ENCODE measurements at places on chromosomes 4 and X.
A peak's percentile ranks its signal among the peaks of the same experiment; 100 is the strongest.

- no peak for DNase-seq
Measured at GRCh38 chr4:102642631-102643298, 118.0 kb downstream of the MANBA start.

DNA sequence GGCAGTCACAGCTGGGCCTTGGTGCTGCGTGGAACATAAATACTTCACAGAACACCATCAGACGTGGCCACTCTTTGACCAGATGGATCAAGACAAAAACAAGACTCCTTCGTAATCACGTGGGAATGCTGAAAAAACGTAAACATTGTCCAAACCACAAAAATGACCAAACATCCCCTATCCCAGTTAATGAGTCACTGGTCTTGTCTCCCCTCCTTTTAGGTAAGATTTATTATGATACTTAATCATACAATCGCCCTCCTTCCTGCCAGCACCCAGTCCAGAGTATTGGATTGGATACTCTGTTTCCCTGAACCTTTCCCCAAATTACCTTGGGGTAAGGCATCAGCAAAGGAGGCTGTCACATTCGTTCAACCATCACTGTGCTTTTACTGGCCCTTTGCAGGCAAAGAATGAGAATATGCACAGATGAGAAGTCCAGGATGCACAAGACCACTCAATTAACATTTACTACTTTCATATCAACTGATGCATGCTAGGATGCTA is 601 bp upstream of the TCEANC start:
- DNase-seq, result no peak

GRCh38 chr4:27964095-27964494 is 1103.5 kb downstream of the STIM2 start:
- no peak for DNase-seq

- no peak for DNase-seq
Measured at GRCh38 chrX:118560489-118560888, 64.9 kb downstream of the DOCK11 start.

DNA sequence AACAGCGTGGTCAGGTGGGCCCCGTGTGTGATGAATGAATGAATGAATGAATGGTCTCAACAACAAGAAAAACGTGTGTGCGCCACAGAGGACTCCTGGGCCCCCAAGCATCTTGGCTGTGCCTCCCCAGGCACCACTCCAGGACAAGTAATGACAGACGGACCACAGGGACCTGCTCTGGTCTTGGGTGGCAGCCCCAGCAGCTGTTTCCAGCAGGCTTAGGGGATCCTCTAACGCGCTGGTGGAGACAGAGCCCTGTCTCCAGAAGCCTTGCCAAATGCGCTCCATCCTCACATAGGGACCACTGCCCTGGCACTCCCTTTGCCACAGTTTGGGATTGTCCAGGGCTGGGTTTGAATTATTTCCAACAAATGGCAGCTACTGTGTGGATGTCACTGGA is 39.1 kb downstream of the PSAPL1 start:
- no peak for DNase-seq

GRCh38 chr4:119526786-119527550 is 101.6 kb downstream of the PDE5A start:
- DNase-seq, result no peak

DNA sequence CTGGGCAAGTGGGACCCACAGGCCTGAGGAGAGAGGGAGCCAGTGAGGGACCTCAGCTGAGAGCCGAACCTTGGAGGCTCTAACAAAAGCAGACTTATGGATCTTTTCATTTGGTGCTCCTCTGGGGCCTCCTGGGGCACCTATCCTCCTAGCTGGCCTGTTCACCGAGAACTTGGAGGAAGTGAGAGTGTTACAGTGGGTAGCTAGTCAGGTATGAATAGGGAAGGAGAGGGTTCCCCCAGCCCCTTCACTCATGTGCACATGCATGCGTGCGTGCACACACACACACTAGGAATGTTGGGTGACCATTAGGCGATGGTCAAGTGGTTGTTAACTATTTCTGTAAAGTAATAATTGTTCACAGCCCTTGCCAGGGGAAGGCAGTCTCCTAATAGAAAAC is 18.6 kb upstream of the TMEM185A start:
- DNase-seq, result no peak

- no peak for DNase-seq
Measured at GRCh38 chr4:3740256-3740655, 25.9 kb upstream of the ADRA2C start.

- no peak for DNase-seq
Measured at GRCh38 chr4:162938738-162939485, 227.8 kb downstream of the NAF1 start.

- no peak for DNase-seq
Measured at GRCh38 chrX:49082271-49082871, 2.7 kb upstream of the WDR45 start.

DNA sequence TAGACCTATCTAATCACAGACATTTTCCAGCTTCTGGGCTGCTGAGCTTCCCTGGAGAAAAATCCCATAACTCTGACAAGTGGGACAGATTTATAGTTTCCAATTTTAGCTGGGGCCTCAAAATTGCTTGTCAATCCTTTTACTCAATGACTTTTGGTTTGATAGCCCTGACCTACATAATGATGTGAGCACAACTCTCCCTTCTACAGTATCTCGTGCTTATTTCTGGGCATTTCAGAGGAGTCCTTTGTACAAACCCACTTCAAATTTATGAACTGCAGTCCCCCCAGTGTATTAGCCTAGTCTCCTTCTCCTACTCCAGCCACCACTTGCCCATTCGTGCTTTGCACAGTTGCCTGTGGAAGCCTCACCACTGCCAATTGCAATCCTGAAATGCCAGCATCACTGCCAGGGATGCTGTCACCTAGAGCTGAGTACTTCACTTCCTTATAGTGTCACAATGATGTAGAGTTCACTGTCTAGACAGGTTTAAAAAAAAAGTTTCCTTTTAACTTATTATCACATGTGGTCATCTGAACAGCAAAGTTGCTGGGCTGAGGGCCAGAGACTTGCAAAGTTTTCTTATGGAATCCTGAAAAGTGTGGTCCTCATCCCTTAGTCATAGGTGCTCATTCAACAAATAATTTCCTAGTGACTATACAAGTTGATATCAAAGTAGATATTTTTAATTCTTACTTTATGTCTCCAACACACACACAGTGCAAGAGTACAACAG is 21.2 kb downstream of the TRAM1L1 start:
- no peak for DNase-seq

DNA sequence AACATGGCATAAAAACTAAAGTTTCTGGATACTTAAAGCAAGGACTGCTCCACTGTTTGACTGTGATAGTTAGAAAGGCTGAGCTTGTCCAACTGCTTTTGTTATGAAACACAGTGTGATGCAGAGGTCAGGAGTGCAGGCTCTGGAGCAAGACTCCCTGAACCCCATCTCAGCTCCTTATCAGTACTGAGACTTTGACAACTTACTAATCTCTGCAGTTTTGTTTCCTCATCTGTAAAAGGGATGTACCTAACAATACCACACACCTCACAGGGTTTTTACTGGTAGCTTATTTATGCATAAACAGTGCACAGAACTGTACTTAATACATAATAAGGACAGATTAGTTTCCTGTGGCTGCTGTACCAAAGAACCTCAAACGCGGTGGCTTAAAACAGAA is 804.3 kb downstream of the FSTL5 start:
- DNase-seq, result no peak

DNA sequence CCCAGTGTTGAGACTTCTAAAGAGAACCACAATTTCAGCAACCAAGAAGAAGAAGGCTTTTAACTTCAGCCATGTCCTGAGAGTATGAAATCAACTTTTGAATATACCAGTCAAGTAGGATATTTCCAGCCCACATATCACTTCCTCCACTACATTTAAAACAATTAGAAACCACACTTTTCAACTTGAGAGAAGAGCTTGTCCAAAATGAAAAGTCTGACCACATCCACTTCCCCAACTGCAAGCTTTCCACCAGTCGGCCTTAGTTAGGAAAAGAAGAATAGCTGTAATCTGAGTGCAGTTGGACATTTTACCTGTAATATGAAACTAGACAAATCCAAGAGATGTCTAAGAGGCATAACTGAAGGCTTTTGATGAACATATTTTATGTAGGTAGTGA is 101.9 kb upstream of the SLC7A11 start:
- no peak for DNase-seq

- no peak for DNase-seq
Measured at GRCh38 chr4:97038146-97038516, 1105.1 kb downstream of the STPG2 start.

DNA sequence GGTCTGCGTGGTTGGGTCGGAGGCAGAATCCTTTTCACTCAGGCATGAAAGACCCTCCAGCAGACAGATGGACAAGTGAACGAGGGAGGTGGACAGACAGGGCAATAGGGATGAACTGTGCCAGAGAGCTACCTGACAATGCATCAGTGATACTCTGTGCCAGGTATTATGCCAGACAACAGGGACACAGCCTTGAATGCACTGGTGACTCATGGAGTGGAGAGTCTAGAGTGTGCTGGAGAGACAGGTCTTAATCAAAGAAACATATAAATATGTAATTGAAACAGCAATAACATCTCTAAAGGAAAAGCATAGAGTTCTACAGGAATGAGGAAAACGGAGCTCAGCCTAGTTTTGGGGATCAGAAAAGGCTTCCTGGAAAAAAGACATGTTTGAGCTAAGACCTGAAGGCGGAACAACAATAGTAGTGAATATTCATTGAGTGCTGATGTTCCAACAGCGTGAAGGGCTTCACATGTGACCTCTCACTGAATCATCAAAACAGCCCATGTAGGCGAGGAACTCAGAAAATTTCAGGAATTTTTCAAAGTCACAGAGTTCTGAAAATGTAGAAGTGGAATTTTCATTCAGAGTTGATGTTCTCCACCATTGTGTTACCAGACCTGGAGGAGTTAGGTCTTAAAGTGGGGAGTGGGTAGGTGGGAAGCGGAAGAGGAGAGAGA is 20.0 kb upstream of the FGFBP2 start:
- DNase-seq, result no peak

DNA sequence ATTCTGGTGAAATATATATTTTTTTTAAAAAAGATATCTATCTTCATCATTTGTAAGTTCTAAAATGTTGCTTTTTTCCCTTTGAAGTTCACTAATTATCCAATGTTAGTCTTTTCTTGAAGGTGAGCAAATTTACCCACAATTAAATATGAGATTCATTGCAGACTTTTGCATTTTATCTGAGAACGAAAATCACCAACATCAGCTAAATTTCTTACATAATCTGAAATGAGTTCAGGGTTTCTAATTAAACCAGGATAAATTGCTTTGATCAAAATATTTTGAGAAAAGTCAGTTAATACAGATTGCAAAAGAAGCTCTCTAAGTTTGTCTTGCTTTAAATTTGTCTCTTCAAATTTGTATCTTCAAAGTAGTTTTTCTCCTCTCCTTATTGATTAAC is 486.4 kb upstream of the FSTL5 start:
- no peak for DNase-seq

GRCh38 chrX:94942603-94943002 is 1268.6 kb downstream of the FAM133A start:
- DNase-seq, result no peak

DNA sequence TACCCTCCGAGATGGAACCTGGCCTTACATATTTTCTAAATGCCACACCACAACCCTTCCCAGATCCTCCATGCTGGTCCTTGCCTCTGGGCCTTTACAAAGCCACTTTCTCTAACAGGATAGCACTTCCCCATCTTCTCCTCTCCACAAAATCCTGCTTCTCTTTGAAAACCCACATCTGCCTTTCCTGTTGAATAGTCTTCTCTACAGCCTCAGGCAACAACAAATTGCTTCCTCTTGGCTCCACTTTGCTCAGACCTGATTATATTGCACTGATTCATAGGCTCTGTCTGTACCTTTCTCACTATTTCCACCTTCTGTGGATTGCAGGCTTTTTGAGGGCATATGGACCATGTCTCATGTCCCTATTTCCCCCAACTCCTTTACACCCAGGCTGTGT is 203.7 kb upstream of the MBNL3 start:
- no peak for DNase-seq

GRCh38 chr4:78584863-78585547 is 33.4 kb downstream of the ANXA3 start:
- no peak for DNase-seq

DNA sequence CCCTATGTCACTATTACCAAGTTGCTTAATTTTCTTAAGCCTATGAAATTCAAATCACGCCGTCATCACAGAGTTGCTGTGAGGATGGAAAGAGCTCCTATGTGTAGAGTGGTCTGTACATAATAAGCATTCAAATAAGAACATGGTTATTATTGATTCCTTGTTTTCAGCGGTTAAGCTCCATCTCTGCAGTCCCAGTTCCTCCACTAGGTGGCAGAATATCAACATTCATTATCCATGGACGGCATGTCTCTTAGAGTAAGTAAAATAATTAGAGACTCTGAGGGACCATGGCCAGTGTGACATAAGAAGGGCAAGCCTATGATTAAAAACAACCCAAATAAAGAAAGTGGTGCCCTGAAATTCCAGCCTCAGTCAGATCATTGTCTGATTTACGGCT is 132.5 kb upstream of the NHS start:
- DNase-seq, result peak; percentile 34

DNA sequence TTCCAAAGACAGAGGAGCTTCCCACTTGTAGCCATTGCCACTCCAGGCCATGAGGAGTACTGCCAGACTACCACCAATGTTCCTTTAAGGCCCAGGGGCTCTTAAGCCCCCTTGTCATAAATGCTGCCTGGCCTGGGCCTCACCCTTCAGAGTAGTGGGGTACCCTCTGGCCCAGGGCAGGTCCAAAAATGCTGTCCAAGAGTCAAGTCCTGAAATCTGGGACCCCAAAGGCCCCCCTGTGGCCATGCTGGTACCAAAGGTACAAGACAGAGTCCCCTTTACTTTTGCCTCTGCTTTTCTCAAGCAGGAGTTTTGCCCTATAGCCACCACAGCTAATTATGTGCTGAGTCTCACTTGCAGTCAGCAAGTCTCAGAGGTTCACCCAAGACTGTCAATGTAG is 16.4 kb downstream of the RAB33B start:
- DNase-seq, result no peak

GRCh38 chr4:107468156-107468555 is 251.9 kb downstream of the PAPSS1 start:
- no peak for DNase-seq

Measured in CD4-positive, alpha-beta T cell treated with Interleukin-10 for 1 hour (primary cell).